ENCODE measurements at places on chromosomes 1 and 21.

DNA sequence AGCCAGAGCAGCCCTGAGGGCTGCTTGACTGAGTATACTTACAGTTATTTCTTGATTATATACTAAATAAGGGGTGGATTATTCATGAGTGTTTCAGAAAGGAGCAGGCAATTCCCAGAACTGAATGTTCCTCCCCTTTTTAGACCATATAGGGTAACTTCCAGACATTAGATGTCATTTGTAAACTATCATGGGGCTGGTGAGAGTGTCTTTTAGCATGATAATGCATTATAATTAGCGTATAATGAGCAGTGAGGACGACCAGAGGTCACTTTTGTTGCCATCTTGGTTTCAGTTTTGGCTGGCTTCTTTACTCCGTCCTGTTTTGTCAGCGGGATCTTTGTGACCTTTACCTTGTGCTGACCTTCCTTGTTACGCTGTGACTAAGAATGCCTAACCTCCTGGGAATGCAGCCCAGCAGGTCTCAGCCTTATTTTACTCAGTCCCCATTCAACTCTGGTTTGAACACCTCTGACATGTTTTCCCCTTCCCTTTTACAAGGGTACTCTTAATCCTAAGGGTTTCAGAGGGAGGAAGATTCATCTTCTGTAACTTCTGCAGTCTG lies 16.2 kb downstream of the KCTD3 start:
- no peak for DNase-seq

DNA sequence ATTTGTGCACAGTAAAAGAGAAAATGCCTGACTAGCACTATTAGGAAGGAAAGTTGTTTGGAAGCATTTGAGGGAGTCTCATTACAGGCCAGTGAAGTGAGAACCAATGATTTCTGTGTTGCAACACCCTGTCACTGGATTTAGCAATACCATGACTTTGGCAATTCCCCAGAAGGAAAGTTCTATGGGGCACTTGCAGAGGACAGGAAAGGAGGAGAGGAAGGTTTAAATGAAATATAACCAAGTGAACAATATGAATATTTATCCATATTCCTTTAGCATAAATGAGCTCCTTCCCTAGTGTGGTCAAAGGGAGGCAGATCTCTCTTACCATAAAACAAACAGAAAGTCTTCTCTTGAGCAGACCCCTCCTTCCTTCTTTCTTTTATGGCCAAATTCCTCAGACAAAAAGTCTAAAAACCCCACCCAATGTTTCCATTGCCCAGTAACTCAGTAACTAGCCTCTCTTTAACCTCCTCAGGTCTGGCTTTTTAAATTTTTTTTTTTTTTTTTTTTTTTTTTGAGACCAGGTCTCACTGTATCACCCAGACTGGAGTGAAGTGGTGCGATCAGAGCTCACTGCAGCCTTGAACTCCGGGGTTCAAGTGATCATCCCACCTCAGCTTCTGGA lies 5.5 kb downstream of the TLR5 start:
- no peak for DNase-seq

- no peak for DNase-seq
These were observed 175.7 kb downstream of the HHIPL2 start for GRCh38 chr1:222372221-222372620.

- no peak for DNase-seq
These were observed 21.6 kb upstream of the RCOR3 start for GRCh38 chr1:211237579-211237978.

DNA sequence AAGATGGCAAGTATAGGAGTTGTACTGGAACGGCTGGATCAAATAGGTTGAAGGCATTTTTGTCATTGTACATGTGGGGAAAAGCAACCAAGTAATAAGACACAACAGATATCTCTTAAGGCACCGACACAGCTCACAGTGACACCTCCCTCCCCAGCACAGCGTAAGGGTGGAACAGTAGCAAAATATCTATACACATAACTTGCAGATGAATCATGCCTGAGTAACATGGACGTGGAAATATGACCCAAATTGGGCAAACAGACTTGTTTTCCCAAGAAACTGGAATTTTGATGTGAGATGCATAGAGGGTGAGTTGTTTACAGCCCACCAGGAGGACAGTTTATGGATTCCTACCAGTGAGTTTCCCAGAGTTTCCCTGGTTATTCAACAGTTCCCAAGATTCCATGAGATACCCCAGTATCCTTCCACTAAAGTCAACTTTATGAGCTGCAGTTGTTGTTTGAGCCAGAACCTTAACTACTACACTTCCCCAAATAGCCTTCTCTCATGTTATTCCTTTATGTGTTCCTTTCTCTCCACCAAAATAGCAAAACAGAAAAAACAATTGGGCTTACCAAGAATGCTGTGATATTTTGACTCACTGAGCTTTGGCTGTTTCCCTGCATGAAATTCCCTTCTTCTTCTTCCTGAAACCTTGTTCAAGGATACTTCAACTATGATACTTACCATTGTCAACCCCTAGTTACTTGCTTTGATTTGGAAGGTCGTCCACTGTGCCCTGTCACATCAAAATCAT lies 7.1 kb upstream of the DR1 start:
- no peak for DNase-seq

GRCh38 chr1:107883562-107883961 lies 81.4 kb downstream of the VAV3 start:
- no peak for DNase-seq

GRCh38 chr1:67300561-67300960 lies 7.1 kb upstream of the IL12RB2 start:
- no peak for DNase-seq

DNA sequence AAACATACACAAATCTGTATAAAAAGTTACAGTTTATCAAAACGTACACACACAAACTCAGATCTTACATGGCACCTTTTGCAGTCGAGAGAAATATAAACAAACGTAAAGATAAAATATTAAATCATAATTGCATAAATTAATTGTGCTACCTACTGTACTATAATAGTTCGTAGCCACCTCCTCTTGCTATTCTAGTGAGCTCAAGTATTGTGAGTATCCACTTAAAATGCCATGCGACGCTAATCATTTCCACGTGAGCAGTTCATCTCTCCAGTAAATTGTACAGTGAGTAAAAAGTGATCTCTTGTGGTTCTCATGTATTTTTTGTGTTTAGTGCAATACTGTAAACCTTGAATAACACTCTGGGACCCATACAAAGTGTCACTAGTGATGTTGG lies 6.3 kb downstream of the MIA3 start:
- no peak for DNase-seq

- DNase-seq: no peak
These were observed 2.8 kb downstream of the PTGER3 start for GRCh38 chr1:71044833-71045232.

GRCh38 chr1:243433737-243434370 lies 178.0 kb downstream of the SDCCAG8 start:
- DNase-seq: no peak

DNA sequence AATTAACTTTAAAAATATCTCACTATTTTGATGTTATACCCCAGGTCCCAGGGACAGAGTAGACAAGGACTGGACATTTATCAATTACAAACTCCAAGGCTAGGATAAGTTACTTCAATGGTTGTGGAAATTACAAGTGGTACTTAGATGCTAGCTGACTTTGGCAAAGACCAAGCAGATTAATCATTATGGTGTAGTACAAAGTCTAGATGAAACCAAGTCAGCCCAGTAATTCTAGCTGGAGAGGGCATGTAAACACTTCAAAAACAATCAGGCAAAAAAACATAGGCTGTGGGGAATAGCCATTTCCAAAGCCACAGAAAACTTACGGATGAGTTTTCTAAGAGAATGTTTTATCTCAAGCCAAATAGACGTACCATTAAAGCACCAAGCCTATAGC lies 124.5 kb downstream of the TSEN15 start:
- no peak for DNase-seq

All from NCI-H1436 (cell line).